Stimulated activated CD8-positive, alpha-beta memory T cell treated with anti-CD3 and anti-CD28 coated beads, Interleukin-2, amount 100 ng/mL, for 1 hour (primary cell): ENCODE measurements at places on chromosomes 2 and 18.

DNA sequence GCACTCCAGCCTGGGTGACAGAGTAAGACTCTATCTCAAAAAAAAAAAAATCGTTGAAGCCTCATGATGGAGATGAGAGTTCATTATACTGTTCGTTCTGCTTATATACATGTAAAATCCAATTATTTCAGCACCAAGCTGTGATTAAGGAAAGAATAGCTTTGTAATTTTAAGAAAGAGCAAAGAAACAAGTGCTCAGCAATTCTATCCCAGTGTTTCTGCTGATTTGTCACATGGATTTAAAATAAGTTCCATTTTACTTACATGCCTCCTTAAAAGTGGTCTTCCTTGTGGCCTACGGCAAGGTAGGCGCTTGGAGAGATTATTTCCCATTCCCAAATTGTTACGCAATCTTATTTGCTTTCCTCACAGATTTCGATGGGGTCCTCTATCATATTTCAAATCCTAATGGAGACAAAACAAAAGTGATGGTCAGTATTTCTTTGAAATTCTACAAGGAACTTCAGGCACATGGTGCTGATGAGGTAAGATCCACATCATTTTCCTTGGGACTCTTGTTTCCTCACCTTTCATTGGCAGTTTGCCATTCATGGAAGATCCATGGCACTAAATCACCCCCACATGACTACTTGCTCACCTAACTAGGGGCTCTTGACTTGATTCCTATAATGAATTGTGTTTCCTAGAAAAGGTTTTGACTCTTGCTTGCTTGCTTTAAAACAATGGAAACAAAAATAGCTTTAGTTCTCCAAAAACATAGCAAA is 11.5 kb downstream of the ARPC2 start:
- no peak for DNase-seq

- no peak for DNase-seq
Observed at GRCh38 chr2:51220606-51221005, 188.7 kb upstream of the NRXN1 start.

- DNase-seq, result no peak
Observed at GRCh38 chr2:30765876-30766470, 41.3 kb downstream of the CAPN13 start.

DNA sequence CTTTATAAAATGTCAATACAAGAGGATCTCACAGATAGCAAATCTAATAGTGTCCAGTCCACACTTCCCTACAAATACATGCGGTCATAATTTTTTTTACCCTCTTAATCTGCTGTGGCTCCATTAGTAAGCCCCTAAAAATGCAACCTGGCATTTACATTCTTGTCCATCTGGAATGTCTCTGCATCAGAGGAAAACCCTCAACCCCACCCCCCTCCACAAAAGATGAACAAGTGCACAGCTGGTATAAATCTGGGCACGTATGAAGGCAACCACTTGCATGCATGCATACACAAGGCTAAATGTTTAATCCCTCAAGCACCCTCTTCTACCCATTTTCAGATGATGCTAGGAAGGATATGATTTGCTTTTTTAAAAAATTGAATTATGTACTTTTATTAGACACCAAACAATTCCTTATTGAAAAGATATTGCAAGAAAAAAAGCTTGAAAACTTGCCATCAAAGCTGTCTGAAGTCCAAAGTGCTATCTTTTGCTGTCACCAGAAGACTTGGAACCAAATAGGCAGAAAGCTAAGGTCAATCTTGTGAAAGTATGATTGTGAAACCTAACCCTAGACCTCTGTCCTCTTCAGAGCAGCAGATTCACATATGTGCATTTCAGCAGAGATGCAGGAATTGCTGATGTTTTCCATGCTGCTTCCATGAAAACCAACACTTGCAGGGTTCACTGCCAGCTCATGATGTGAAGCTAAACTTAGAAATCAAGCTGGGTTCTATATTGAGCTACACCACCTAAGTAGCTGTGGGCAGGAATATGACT is 39.0 kb downstream of the IRS1 start:
- DNase-seq, result no peak

GRCh38 chr2:45177870-45178269 is 168.6 kb upstream of the SIX2 start:
- no peak for DNase-seq

GRCh38 chr2:241851325-241852115 is 7.2 kb downstream of the PDCD1 start:
- DNase-seq, result no peak

GRCh38 chr18:13218368-13218991 is at the start of gene LDLRAD4:
Gene LDLRAD4, plus strand, starts transcription at chr18:13218760.
- DNase-seq, result no peak
